ENCODE measurements at places on chromosomes 2 and 18.

DNA sequence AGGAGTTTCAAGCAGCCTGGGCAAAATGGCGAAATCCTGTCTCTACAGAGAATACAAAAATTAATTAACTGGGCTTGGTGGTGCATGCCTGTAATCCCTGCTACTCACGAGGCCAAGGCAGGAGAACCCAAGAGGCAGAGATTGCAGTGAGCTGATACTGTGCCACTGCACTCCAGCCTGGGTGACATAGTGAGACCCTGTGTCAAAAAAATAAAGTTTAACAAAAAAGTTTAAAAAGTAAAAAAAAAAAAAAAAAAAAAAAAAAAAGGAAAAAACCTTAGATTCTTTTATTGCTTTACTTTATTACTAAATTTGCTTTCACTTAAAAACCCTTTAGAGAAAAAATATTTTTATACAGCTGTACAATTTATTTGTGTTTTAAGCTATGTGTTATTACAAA lies 10.7 kb downstream of the CREB1 start:
- no peak for DNase-seq

GRCh38 chr2:118315606-118316005 lies 227.3 kb downstream of the INSIG2 start:
- DNase-seq, result no peak

GRCh38 chr2:134679745-134680144 lies 39.1 kb downstream of the TMEM163 start:
- no peak for DNase-seq

DNA sequence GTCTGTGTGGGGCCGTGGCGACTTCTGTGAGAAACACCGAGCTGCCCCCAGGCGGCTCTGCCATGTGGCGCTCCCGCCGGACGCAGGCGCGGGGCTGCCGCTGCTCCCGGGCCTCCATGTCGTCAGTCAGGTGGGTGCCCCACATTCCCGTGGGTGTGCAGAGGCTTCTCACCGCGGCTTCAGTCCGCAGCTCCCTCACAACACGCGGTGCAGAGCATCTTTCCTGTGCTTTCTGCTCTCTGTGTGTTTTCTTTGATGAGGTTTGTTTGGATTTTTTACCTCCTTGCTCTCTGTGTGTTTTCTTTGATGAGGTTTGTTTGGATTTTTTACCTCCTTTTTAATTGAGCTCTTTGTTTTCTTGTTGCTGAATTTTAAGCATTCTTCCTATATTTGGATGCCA lies 13.0 kb downstream of the AQP12A start:
- DNase-seq, result no peak

- no peak for DNase-seq
Measured at GRCh38 chr2:20533993-20534622, 87.2 kb downstream of the RHOB start.

All from DMS 273 treated with DMSO at 0.1 percent for 48 hours (cell line).